Kidney tubule cell (primary cell): ENCODE measurements at places on chromosomes 16 and 17.
A peak's percentile ranks its signal among the peaks of the same experiment; 100 is the strongest.

DNA sequence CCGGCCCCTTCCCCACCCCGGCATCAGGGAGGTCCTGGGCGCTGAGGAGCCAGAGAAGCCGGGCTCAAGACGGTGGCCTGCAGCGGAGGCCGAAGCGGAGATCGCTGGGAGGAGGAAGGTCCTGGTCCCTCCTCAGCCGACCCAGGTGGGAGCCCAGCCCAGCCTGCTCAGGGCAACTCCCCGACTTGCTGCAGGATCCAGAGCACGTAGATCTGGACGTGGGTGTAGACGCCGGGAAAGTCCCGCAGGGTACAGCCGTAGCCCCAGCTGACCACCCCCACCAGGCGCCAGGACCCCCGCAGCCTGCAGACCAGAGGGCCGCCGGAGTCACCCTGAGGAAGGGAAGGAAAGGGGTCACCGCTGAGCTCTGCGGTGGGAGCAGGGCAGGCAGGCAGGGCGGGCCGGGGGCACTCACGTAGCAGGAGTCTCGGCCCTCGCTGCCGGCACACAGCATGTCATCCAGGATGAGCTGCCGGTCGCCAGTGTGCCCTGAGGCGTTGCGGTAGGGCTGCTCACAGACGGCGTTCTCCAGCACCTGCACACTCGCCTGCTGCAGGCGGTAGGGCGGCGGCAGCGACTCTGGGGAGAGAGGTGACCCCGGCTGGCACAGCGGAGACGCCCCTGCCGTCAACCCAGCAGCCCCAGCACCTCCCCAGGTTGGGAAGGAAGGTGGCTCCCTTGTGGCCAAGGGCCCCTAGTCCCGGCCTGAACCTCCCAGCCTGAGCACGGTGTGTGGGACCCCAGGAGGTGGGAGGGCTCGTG, 5.4 kb downstream of the TPSD1 start:
- DNase-seq, result peak; percentile 49

DNA sequence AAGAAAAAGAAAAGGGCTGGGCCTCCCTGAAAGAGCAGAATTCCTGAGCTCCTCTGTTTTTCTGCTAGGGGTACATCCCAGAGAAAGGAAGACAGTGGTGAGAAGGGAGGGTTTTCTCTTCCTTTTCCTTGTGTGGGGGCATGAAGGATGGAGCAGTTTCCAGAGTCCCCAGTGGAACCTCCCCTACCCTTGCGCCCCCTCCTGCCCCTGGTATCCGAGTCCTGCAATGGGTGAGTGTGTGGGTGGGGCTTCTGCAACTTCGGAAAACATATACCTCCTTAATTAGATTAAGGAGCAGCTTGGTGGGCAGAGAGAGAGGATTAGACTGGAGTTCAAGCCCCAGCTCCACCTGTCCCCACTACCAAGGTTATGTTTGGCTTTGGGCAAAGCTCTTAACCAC, 5.4 kb upstream of the GIP start:
- no peak for DNase-seq

GRCh38 chr16:27778171-27778925, 228.4 kb downstream of the KATNIP start:
- DNase-seq, result no peak

DNA sequence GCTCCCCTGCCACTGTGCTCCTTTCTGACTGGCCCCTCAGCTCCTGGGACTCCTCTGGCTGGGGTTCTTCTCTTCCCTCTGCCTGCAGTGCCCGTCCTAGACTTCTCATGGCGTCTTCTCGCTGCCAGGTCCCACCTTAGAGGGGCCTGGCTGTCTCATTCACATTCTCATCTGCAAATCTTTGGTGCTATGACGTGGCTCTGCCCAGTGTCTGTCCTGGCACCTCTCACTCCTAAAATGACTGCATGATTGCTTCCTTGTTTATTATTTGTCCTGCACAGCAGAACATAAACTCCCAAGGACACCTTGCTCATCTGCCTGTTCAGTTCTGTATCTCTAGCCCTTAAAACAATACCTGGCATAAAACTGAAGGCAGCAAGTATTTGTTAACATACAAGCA, 18.5 kb upstream of the ALDH3A2 start:
- DNase-seq, result no peak

DNA sequence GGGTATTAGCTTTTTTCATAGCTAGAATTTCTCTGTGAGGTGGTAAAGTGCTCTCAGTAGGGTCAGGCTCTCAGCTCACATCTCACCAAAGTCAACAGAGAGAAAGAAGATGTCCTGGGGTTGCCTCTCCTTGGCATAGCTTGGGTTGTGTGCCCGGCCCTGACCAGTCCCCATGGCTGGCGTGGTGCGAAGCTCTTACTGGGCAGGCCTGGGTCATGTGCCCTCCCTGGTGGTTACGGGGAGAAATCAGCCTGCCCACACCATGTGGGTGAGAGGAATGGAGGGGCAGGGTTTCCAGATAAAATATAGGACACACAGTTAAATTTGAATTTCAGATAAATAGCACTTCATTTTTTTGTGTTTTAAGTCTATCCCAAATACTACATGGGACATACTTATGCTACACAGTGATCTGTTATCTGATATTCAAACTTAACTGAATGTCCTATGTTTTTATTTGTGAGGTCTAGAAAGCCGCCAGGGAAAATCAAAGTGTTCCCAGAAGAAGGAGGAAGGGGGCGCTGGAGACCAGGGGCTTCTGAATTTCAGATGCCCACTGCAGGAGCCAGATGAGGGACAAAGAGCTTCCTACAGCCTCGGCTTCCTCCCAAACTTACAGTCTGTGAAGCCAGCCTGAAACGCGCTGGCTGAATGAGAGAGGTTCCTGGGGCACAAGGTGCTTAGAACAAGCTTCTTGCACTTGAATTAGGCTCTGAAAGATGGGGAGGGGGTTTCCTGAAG, 45.4 kb downstream of the NKD1 start:
- no peak for DNase-seq

DNA sequence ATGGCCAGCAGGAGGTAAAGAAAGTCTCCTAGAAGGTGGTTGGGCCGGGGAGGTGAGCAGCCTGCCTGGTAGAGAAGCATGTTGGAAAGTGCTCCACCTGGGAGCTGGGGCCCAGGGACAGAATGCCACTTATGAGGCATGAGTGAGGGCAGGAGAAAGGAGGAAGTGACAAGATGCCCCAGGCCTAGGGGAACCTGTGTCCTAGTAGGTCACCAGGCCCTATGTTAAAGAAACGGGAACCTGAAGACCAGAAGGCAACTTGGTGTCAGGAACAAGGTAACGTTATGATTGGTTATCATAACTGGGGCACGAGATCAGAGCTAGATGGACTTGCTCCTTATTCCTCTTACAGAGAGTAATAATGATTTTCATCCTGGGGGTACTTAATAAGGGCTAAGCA, 34.3 kb downstream of the PITPNC1 start:
- no peak for DNase-seq

- no peak for DNase-seq
Measured at GRCh38 chr17:49670641-49671040, 7.3 kb downstream of the SPOP start.

GRCh38 chr17:68446626-68447041, 10.7 kb downstream of the WIPI1 start:
- no peak for DNase-seq

GRCh38 chr17:12977008-12977751, 40.6 kb downstream of the ELAC2 start:
- no peak for DNase-seq

DNA sequence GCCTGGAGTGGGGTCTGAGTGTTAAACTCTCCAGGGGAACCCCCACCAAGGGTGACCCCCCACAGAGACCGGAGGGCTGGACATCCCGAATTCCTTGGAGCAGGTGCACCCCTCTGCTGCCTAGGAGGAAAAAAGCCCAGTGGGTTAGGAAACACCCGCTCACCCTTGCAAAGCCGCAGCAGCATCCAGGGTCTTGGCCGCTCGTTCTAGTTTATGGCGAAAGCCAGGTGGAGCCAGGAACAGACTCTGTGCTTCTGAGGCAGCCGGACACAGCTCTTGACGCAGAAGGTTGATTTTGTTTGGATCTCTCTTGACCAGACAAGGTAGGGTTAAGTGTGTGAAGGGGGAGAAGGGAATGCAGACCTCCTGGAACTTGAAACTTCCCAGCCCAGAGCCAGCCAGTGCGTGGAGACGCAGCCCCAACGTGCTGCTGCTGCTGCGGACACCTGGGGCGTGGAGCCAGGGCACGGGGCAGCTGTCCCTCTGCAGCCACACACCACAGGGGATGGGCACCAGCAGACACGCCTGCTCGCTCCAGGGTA, 154.5 kb downstream of the LAT start:
- no peak for DNase-seq

- DNase-seq, result no peak
Measured at GRCh38 chr17:40022961-40023541, 7.8 kb downstream of the CSF3 start.

DNA sequence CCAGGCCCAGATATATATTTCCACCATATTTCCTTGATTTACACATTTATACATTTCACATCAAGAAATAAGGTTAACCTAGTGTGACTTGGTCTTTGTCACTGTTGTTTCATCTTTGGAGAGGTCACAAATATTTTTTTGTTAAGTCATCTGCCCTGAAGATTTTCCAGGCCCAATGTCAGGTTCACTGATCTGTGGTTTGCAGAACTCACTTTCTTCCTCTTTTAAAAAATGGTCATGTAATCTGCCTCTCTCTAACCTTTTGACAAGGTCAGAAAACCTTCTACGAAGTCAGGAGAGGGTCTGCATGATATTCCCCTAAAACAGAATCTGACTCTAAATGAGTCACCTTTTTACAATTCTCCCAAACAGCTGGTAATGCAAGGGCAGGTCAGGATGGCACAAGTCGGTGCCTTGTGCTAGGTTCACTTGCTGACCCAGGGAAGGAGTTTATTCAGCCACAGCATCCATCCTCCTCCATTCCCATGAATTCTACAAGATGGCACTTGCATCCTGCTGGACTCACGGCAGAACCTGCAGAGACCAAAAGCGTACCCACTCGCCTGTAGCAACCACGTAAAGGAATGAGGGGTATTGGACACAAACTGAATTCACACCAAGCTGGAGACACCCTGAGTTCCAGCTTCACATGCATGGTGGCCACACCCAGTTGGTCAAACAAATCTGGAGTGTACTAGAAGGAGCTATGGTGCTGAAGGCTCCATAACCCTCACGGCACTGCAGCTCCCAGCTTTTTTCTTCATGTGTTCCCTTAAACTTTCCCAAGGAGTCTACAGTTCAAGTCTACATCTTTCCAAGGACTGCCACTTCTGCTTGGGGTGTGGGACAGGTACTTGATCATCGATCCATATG, 1.6 kb upstream of the KIAA0513 start:
- peak; percentile 15 for DNase-seq

- DNase-seq, result no peak
Measured at GRCh38 chr17:11273596-11273995, 32.6 kb downstream of the SHISA6 start.

DNA sequence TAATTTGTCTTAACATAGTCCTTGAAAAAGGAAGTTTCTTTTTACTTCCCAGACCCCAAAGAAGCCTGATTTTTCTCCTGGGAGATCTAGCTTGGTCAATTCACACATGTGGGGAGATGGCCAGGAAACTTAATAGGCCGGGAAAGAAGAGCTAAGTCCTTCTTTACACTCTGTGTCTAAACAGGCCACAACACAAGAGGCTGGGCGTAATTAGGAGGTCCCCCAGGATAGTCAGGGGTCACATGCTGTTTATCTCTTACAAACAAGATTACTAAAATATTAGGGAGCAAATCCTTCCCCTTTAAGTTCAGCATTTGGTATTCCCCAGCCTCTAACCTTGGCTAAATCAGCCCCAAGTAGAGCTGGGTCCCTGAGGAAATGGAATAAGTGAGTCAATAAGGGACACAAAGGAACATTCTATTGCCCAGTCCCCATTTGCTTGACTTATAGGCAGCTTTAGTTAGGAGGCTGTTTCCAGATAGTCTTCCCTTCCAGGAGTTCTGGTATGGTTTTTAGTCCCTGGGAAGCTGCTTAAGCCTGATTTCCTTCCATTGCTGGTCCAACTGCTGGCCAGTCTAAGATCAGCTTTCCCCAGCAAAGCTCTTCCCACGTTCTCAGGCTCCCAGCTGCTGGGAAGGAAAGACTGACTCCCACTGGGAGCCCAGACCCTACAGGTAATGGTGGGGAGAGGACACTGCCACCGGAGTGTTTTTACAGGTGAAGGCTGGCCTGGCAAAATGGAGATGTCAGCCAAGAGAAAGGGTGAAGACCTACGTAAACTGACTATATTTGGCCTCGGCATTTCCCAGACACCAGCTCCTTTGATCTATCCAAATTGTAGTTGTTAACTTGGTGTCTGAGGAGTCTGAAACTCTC, 14.1 kb upstream of the HOXB9 start:
- no peak for DNase-seq

- DNase-seq, result no peak
Measured at GRCh38 chr17:71187145-71187878, 933.5 kb upstream of the SOX9 start.

DNA sequence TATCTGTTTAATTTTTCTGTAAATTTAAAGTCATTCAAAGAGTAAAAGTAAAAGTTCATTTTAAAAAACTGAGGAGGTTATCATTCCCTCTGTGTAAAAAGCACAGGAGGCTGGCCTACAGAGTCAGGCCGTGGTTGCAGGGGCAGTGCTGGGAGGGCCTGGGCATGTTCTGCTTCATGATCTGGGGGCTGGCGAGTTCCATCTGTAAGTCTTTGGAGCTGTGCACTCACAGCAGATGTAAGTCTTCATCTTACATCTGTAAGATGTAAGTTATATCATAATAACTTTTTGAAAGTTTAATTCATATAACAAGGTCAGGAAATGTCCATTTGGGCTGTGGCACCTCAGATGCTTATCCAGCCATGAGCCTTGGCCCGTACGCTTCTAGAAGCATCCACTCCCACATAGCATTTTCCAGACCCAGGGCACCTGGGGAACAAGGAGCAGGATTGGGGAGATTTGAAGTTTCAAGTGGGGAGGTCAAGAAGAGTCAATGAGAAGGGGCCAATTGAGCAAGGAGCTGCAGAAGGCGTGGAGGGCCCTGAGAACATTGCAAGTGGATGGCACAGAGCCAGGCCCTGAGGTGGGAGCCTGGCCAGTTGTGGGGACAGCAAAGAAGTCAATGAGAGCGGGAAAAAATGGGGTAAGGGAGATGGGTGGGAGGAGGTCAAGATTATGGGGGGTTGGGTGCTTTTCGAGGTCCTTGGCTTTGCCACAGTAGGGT, 54.1 kb downstream of the TNFRSF13B start:
- no peak for DNase-seq

DNA sequence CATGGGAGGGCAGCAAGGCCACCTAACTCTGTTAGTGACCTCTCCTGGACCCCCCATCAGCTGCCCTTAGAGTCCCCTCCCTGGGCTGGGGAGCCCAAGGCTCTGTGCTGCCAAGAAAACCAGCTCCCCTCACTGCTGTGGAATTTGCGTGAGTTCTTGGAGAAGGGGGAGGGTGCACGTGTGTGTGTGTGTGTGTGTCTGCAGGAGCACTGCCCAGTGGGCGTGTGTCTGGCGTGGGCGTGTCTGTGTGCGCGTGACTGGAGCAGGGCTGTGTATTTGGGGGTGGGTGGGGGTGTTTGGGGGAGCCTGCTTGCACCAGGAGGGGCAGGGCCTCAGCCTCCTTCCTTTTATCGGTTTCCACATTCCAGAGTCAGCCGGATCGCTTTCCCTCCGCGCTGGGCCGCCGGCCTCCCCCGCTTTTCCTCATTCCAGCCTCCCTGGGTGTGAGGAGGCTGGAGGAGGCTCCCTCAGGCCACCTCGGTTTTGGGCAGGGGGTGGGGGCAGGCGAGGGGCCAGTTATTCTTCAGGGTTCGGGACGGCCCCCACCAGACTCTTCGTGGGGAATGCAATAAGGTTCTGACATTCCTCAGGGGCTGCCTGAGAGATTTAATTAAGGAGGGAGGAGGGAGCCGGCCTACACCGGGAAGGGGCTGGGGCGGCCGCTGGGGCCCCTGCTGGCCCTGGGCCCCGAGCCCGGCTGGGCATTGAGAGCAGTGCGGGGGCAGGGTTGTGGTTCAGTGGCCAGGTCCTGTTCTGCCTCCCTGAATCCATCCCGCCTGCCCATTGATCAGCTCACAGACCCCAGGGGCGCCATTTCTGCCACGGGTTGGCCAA, 2.5 kb downstream of the VASN start:
- peak; percentile 83 for DNase-seq
